Hematopoietic multipotent progenitor cell treated with erythropoietin and hydrocortisone succinate and interleukin-3 and kit ligand, for 8 days (in vitro differentiated cells): ENCODE measurements at places on chromosomes 4 and X.

GRCh38 chr4:25861951-25862410 is 807 bp downstream of the SEL1L3 start:
- DNase-seq: peak; percentile 55

- DNase-seq: no peak
Measured at GRCh38 chr4:121143131-121143530, 21.0 kb downstream of the TNIP3 start.

DNA sequence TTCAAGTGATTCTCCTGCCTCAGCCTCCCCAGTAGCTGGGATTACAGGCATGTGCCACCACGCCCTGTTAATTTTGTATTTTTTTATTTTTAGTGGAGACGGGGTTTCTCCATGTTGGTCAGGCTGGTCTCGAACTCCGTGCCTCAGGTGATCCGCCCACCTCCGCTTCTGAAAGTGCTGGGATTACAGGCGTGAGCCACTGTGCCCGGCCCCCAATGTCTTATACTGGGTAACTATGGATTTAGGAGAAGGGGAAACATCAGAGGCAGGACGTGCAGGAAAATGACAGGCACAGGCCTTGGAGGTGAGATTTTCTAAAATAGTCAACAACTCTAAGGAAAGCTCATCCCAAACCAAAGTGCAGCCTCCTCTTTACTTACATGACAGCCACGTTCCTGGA is 11.1 kb upstream of the TSPYL2 start:
- DNase-seq: no peak

GRCh38 chrX:106649523-106650428 is 38.0 kb downstream of the RADX start:
- no peak for DNase-seq

DNA sequence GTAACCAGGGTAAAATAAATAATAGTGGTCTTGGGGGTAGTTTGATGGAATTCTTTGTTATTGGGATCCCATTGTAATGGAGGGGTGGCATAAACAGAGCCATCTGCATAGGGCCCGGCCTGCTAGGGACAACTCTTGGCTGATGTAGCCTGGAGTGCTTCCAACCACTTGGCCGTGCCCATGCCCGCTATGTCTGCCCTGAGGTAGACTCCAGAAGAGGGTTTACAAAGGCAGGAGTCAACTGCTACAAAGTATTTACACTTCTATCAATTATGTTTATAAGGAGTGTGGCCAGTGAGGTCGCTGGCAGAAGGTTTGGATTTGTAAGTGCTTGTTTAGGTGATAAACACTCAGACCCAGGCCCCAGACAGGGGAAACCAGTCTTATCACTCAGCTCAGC is 8.1 kb downstream of the RASL11B start:
- no peak for DNase-seq

DNA sequence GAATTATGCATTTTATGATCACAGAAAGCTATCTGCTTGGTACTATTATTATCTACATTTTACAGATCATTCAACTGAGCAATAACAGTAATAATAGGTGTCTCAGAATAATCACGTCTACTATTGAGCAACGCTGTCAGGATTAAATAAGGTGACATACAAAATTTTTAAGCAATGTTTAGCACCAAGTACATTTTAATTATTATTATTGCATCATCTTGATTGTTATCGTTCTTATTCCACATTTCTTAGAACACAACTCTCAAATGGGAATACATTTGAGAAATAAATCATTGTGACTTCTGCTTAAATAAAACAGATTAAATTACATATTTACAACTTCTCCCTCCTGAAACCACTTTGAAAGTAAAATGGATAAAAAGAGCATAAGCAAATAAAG is 1083.5 kb upstream of the ADGRL3 start:
- DNase-seq: no peak

- DNase-seq: no peak
Measured at GRCh38 chr4:184807256-184807655, 18.5 kb downstream of the ACSL1 start.

DNA sequence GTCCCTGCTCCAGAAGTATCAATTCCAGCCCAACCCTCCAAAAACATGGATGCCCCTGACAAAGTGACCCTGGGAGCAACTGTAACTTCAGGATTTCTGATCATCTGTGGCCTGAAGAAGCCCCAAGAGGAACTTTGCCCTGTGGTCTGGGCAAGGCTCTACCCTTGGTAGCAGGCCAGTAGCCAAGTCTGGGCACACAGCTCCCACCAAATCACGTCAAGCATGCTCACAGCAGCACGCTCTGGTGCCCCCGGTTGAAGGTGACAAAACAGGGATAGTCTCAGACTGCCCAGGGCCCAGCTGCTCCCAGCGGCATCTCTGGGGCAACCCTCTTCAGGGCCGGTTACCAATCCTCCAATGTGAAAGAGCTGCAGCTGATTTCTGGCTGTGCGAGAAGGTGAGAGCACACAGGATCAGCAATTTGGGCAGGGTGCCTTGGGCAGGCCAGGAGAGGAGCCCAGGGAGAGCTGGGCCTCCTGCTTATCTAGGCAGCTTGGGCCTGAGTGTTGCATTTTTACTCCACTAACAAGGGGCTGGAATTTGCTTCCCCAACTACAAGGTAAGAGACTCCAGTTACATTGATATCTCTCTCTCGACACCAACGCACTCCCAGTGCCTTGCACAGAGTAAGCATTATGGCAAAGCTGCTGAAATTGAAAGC is 418.1 kb downstream of the BCOR start:
- DNase-seq: no peak

DNA sequence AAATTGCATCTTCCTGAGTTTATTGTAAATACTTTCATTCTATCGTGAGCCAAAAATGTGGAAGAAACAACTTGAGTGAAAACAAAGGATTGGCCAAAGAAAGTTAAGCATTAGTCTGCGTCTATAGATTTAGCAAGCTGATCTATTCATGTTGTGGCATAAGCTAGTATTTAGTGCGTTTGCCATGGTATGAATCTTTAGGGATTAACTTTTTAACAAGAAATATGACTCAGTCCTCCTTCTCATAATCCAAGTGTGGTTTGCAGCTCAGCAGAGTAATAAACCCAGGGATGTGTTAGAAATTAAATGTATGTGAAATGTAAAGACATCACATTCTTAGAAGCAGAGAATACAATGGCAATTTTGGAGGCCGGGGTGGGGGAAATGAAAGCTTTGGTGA is 1110.9 kb downstream of the NLGN4X start:
- no peak for DNase-seq

DNA sequence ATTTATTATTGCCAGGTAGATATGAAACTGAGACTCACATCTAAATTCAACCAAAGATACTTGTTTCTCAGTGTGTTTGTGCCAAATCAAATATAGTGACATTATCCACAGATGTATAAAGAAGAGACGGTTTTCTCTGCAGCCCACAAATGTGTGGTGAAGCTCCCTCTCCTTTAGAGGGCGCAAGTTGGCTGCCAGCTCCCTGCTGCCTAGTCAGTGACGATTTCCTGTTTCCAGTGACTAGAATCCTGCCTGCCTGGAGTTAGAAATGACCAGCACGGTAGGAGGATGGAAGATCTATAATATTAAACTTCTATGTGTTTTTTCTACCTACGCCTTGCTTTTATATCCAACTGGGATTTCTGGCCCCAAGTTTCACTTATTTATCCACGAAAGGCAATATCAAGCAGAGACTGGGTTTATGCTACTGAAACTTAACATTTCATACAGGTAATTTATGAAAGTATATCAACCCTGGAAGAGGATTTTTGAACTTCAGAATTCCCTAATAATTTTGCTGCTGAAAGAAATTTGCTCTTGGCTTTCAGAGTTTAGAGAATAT is 1793.7 kb upstream of the TENM3 start:
- DNase-seq: peak; percentile 30

GRCh38 chr4:82618103-82618720 is 56.4 kb upstream of the TMEM150C start:
- no peak for DNase-seq

DNA sequence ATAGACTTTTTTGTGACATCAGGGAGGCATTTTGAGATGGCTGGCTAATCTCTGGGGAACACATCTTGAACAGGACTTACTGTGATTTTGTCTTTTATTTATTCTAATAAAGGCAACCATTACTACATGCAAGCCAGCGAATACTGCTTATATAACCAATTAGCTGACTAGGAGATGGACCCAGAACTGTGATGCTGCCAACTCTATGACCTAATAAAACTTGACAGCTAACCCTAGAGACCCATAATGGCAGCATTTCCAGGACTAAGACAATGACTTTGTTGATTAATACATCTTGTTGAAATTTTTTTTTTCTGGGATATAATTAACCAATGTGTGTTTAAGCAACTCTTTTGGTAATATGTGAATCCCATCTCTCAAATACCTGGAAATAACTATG is 584.6 kb downstream of the PRR32 start:
- no peak for DNase-seq

DNA sequence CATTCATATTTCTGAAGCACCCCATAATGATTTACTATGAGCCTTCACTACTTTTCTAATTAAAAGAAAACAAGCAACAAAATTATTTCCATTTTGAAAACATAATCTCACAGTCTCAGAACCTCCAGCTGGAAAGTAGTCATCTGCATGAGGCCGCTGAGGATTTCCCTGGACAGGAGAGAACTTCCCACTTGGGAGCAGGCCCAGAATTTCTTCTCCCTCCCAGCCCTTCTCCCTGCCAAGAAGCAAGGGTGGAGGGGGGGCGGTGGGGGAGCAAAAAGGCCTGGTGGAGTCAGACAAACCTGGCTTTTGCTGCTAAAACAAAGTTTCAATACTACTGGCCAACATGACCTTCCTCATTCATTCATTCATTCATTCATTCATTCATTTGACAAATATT is 167.3 kb downstream of the PJA1 start:
- DNase-seq: no peak

DNA sequence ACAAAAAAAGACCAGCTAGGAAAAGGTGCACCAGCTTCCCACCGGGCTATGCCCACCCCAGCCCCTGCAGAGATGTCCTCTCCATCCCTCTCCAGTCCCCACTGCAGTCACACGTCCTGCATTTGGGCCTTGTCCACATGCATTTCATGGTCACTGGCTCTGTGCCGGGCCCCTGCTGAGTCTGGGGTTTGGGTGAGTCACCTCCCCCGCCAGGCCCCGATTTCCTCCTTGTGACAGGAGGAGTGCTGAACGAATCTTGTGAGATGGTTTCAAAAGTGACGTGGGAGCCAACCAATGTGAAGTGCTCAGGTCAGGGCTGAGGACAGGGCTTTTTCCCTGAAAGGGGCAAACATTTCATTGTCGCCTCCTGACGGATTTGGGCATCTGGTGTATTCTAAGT is 7.1 kb downstream of the CPZ start:
- no peak for DNase-seq

- DNase-seq: no peak
Measured at GRCh38 chr4:141810038-141810711, 173.8 kb downstream of the IL15 start.

DNA sequence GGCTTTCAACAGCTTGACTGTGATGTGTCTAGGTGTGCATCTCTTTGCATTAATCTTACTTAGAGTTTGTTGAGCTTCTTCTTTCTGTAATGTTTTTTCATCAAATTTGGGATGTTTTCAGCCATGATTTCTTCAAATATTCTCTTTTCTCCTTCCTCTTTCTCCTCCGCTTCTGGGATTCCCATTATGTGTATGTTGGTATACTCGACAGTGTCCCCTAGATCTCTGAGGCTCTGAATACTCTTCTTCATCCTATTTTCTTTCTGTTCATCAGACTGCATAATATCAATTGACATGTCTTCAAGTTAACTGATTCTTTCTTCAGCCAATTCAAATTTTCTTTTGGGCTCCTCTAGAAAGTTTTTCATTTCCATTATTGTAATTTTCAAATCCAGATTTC is 25.9 kb downstream of the STPG2 start:
- no peak for DNase-seq

GRCh38 chr4:90198086-90198847 is 71.1 kb downstream of the CCSER1 start:
- DNase-seq: no peak

- peak; percentile 50 for DNase-seq
Measured at GRCh38 chrX:136204571-136204970, 46.6 kb downstream of the MAP7D3 start.

GRCh38 chrX:111520506-111520905 is 9.1 kb downstream of the SERTM2 start:
- DNase-seq: no peak

DNA sequence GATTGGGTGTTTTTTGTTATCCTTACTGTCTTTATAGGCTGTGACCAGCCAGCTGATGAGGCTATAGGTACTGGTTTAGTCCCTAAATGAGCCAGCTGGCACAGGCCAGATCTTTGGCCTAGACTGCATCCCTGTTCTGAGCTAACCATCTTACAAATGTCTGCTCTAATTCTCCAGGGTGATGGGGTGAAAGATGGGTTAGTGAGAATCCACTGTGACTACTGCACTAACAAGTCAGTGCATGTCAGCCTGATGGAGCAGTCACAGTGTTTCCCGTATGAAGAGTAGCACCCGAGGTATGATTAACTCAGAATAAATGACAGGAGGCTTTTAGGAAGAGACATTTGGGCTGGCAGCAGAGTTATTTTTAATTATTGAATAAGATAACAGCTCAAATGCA is 181.0 kb downstream of the DCTD start:
- DNase-seq: no peak

GRCh38 chr4:149426461-149426860 is 389.2 kb downstream of the IQCM start:
- DNase-seq: no peak

DNA sequence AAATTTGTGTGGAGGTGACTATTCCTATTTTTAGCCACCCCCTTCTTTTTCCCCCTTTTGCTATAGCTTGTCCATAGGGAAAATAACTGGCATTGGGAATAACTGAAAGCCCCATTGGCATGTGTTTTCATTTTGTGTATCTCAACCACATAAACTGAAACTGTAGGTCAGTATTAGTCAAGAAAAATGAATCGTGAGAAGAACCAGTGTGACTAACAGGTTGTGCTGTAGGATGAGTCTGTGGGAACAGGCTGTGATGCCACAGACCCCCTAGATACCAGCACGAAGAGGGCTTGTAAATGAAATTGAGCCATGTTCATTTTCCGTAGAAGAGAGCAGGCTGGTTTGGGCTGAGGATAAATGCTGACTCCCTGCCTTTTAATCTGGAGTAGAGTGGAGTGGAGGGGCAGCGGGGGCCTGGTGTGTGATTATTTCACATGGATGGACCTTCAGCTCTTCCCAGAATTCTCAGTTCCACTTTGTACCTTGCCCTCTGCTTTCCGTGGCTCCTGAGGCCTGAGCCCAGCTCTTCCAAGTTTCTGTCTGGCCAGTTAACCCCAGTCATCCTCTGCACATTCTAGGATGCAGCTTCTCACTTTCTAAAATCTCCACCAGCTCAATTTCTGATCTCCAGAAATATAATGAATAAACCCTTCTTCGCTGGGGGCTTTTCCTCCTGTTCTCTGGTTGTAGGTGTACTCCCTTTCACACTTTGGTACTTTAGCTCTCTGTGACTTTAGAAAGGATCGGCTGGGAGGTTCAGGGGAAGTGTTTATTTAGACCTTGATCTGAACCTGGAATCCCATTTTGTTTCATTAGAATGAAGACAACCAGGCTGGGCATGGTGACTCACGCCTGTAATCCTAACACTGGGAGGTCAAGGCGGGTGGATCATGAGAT is 37.3 kb downstream of the DCUN1D4 start:
- no peak for DNase-seq
